Immature natural killer cell (primary cell): ENCODE measurements at places on chromosomes 6 and 20.

DNA sequence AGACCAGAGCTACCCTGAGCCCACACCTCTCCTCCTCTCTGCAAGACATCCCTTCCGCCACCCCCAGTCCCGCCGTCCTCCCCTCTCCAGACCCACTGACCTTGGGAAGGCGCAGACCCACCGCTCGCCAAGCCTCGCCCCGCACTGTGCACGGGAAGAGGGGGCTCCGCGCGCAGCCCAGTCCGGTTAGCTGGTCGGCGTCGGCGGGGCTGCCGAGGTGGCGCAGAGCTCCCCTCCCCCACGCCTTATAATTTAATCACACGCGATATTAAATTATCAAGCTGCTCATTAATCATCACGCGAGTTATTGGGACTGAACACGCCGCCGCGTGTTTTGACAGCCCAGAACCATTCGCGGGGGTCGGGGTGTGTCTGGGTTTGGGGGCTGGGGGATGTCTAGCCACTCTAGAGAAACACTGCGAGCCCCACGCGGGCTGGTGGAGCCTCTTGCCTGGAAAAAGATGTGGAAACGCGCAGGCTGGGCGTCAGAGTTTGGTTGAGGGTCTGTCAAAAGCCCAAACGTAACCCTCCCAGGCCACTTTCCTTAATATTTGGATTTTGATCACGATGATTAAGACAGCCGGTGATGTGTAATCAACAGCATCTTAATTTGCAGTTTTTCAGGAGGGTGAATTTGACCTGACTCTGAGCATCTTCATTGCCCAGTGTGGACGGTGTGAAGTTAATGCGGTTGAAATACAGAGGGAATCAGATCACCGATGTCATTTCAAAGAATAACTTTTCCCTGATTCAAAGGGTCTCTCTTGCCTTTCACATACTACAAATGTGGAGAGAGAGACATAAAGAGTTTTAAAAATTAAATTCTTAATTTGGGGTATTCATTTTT is at the start of gene LINC00237:
TSS of gene LINC00237 (minus strand) at position 188 of the 847 bp plus-strand sequence.
- H3K4me3 ChIP-seq = no peak within 1 kb of the TSS
- peaks cover 24% of the 10 kb centered on the region for H3K4me1 ChIP-seq
- no peaks in the 10 kb centered on the region for H3K36me3 ChIP-seq
- DNase-seq = no peak

DNA sequence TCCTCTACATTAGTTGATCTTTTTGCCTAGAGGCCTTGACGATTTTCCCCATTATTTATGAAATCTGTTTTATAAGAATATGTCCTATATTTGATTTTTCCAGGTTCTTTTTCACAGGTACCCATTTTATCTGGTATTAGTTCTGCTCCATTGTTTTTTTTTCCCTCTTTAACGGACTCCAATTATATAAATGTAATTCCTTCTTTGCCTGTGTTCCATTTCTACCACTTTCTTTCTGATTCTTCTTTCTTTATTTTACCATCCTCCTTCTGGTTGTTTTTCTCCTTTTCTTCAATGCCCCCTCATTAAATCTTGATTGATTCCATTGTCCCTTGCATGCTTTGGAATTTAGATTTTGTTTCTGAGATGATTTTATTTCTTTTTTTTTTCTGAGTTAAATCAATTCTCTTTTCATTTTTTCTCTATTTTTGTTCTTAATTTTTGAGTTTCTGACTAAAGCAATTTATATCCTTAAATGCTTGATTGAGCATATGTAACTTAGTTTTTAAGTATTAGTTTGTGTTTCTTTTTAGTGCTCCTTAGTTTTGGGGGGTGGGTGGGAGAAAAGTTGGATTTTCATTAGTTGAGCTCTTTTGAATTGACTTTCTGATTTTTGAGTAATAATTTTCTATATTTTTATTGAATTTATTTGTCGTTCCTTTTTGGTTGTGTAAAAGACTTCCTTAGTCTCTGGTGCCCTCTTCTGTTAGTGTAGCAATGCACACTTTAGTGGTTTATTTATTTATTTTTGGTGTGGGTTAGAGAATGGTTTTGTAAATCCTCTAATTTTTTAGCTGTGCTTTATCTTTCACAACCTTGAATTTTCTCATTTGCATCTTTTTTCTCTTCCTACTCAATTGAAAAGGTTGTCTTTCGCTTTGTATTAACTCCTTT is 140.8 kb downstream of the FARS2 start:
- no peaks in the 10 kb centered on the region for H3K27me3 ChIP-seq
- H3K4me1 ChIP-seq = no peaks in the 10 kb centered on the region
- no peaks in the 10 kb centered on the region for H3K36me3 ChIP-seq
- DNase-seq = no peak

GRCh38 chr6:100138346-100139022 is 144.5 kb upstream of the MCHR2 start:
- no peak overlapping the region for H3K27ac ChIP-seq
- H3K36me3 ChIP-seq = no peaks in the 10 kb centered on the region
- H3K4me3 ChIP-seq = no peak overlapping the region
- DNase-seq = no peak
- no peaks in the 10 kb centered on the region for H3K27me3 ChIP-seq

- H3K4me1 ChIP-seq = no peaks in the 10 kb centered on the region
- no peak overlapping the region for H3K4me3 ChIP-seq
- H3K36me3 ChIP-seq = no peaks in the 10 kb centered on the region
- H3K27ac ChIP-seq = no peak overlapping the region
These were observed 327.7 kb downstream of the CDC5L start for GRCh38 chr6:44715188-44715587.

DNA sequence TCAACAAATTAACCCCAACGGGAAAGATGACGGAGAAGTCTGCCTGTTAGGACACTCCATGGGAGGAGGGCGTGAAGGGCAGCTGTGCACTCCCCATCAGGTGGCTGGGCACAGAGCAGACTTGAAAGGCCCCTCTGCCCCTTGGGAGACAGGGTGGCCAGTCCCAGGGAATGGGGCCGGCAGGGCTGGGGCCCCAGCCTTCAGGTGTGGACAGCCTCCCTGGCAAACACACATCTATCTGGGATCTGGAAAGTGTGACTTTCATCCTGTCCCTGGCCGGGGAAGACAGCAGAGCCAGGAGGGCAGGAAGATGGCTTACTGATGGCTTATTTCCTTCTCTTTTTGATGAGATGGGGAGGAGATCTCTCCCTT is 4.5 kb upstream of the FRMD1 start:
- H3K27me3 ChIP-seq = no peaks in the 10 kb centered on the region
- DNase-seq = no peak
- H3K4me1 ChIP-seq = no peaks in the 10 kb centered on the region
- no peaks in the 10 kb centered on the region for H3K36me3 ChIP-seq

- peaks cover 24% of the 10 kb centered on the region for H3K27me3 ChIP-seq
- H3K4me3 ChIP-seq = no peak overlapping the region
- DNase-seq = no peak
- no peak overlapping the region for H3K27ac ChIP-seq
These were observed 3.7 kb downstream of the SCGN start for GRCh38 chr6:25655723-25656122.

GRCh38 chr20:609371-609964 is 641 bp downstream of the TCF15 start:
- H3K4me3 ChIP-seq = no peak overlapping the region
- no peaks in the 10 kb centered on the region for H3K36me3 ChIP-seq
- no peak overlapping the region for H3K27ac ChIP-seq
- peaks cover 20% of the 10 kb centered on the region for H3K27me3 ChIP-seq
- DNase-seq = no peak

DNA sequence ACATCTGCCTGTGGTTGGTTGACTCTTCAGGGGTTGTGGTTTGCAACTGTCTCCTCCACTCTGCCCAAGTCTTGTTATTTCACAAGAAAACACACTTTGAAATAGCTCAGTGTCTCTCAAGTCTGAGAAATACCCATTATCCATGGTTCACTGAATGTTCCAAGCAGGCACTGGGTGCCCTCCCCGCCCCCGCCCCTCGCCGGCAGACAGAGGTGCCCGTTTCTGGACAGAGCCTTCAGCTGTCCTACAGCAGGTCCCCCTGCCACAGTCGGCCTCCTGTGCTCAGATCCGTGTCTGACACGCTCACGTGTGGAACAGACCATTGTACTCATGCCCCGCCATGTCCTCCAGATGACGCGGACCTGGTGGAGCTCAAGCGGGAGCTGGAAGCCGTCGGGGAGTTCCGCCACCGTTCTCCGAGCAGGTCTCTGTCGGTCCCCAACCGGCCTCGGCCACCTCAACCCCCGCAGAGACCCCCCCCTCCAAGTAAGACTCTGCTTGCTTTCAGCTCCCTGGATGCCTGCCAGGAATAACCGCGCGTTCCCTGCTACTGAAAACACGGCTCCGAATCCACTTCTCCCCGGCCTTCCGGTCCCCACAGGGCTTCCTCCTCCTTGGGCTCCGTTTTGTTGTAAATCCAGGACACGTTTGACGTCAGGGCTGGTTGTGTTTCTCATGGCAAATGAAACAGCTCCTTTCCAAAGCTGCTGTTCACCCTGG is 81.4 kb downstream of the SERAC1 start:
- DNase-seq = no peak
- no peak overlapping the region for H3K27ac ChIP-seq
- no peaks in the 10 kb centered on the region for H3K4me1 ChIP-seq
- H3K27me3 ChIP-seq = peaks cover 1% of the 10 kb centered on the region
- peaks cover 26% of the 10 kb centered on the region for H3K36me3 ChIP-seq
- no peak overlapping the region for H3K4me3 ChIP-seq

DNA sequence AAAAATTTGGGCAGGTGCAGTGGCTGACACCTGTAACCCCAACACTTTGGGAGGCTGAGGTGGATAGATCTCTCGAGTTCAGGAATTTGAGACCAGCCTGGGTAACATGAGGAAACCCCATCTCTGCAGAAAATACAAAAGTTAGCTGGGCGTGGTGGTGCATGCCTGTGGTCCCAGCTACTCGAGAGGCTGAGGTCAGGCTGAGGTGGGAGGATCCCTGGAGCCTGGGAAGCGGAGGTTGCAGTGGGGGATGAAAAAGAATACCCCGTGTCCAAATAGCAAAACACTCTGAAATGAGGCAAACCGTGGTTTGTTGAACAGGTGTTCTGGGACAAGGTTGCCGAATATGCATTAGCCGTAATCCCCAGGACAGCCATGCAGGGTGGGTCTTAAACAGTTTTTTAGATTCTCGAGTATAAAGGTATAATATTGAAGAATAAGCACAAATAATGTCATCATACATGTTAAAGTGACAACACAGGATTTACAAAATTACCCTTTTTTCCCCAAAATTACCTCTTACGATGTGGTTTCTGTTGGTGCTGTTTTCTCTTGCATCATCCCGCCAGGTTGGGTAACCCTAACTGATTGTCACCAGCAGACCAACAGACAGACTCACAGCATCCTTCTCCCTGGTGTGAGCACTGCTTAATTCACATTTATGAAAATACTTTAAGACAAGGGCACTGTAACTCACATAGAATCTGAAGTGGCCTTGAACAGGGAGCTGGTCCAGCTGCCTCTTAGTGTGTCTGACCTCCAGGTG is 9.1 kb downstream of the DNAJC5 start:
- DNase-seq = no peak
- H3K27me3 ChIP-seq = peaks cover 7% of the 10 kb centered on the region
- peaks cover 53% of the 10 kb centered on the region for H3K4me1 ChIP-seq
- peak overlapping the region; percentile 91 for H3K27ac ChIP-seq

DNA sequence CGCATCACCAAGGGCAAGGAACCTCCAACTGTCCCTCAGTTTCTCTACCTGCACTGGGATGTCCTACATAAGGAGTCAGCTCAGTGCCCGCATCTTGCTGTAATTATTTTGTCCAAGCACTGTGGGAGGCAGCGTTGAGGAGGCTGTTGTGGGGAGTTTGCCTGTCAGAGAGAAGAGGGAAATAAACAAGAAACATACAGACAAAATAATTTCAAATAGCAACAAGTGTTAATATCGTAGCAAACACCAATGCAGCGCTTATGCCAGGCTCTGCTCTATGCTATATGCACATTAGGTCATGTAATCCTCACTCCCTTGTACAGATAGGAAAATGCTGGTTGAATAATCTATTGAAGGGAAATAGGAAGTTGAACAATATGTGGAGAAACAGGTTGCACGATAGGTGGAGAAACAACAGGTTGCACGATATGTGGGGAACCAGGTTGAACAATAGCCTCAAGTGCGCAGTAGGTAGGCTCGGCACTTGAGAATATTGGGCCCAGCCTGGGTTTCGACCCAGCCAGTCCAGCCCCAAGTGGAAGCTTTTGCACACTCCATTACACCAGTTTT is 91.2 kb upstream of the SIRPA start:
- no peaks in the 10 kb centered on the region for H3K4me1 ChIP-seq
- H3K36me3 ChIP-seq = no peaks in the 10 kb centered on the region
- H3K4me3 ChIP-seq = no peak overlapping the region
- H3K27ac ChIP-seq = no peak overlapping the region
- no peak for DNase-seq

GRCh38 chr6:133428295-133428694 is 187.1 kb downstream of the EYA4 start:
- no peaks in the 10 kb centered on the region for H3K4me1 ChIP-seq
- no peak overlapping the region for H3K27ac ChIP-seq
- no peak for DNase-seq

- DNase-seq = no peak
- peaks cover 10% of the 10 kb centered on the region for H3K4me1 ChIP-seq
- H3K4me3 ChIP-seq = no peak overlapping the region
- H3K27ac ChIP-seq = no peak overlapping the region
These were observed 22.7 kb upstream of the CD2AP start for GRCh38 chr6:47454713-47455396.

- H3K4me3 ChIP-seq = no peak overlapping the region
- H3K27ac ChIP-seq = no peak overlapping the region
- H3K36me3 ChIP-seq = no peaks in the 10 kb centered on the region
- H3K4me1 ChIP-seq = no peaks in the 10 kb centered on the region
- DNase-seq = no peak
- no peaks in the 10 kb centered on the region for H3K27me3 ChIP-seq
These were observed 12.5 kb downstream of the OTOR start for GRCh38 chr20:16760431-16761304.

DNA sequence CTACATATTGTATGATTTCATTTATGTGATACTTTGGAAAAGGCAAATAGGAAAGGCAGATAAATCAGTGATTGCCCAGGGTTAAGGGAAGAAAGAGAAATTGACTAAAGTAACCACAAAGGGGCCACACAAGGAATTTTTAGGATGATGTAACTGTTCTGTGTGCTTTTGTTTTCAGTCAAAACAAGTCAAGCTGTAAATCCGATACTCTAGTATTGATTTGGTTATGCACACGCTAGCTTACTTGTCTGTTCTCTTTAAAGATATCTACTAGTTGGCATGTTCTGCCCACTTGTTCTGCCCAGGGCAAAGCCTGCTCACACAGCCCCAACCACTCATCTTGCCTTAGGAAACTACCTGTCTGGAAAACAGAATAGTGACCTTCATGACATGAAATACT is 6.4 kb downstream of the FBXL4 start:
- H3K27me3 ChIP-seq = no peaks in the 10 kb centered on the region
- H3K4me3 ChIP-seq = no peak overlapping the region
- H3K36me3 ChIP-seq = peaks cover 5% of the 10 kb centered on the region
- no peak for DNase-seq
- no peak overlapping the region for H3K27ac ChIP-seq
- H3K4me1 ChIP-seq = peaks cover 22% of the 10 kb centered on the region

DNA sequence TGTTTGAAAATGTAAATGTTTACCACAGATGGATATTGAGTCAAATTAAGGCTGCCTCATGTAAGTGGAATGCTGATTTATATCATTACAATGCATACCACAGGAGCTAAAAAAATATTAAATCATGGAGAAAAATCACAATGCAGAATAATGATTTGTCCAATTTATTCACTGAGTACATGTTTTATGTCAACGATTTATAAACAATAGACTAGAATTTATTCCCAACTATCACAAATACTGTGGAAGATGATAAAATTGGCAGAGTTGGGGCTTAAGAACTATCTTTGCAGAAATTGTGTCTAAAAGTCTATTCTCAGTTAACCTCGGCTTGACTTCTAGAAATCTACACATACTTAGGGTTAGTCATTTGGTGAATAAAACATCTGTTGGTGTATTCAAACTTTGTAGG is 472.1 kb upstream of the MARCKS start:
- H3K4me1 ChIP-seq = no peaks in the 10 kb centered on the region
- H3K27ac ChIP-seq = no peak overlapping the region
- H3K4me3 ChIP-seq = no peak overlapping the region
- H3K27me3 ChIP-seq = peaks cover 2% of the 10 kb centered on the region
- H3K36me3 ChIP-seq = no peaks in the 10 kb centered on the region
